ENCODE measurements at places on chromosomes 3 and 15.
A peak's percentile ranks its signal among the peaks of the same experiment; 100 is the strongest.

GRCh38 chr3:43869491-43869890, 178.8 kb downstream of the ABHD5 start:
- DNase-seq: no peak

DNA sequence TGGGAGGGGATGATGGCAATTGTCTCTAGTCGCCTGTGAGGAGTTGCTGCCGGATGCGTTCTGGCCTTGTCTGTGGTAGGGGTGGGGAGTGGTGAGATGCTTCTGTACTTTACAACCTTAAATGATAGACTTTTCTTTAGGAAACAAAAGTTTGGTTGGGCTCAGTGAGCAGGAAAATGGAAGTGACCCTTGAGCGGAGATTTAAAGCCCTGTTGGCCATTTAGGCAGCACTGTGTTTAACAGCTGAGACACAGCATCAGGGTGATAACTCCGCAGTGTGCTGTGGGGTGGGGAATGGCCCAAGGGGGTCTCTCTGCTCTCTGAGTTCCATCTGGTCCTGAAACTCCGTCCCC, 36.6 kb downstream of the SPSB4 start:
- DNase-seq: no peak

- DNase-seq: no peak
Measured at GRCh38 chr15:83565553-83566159, 88.3 kb upstream of the ADAMTSL3 start.

DNA sequence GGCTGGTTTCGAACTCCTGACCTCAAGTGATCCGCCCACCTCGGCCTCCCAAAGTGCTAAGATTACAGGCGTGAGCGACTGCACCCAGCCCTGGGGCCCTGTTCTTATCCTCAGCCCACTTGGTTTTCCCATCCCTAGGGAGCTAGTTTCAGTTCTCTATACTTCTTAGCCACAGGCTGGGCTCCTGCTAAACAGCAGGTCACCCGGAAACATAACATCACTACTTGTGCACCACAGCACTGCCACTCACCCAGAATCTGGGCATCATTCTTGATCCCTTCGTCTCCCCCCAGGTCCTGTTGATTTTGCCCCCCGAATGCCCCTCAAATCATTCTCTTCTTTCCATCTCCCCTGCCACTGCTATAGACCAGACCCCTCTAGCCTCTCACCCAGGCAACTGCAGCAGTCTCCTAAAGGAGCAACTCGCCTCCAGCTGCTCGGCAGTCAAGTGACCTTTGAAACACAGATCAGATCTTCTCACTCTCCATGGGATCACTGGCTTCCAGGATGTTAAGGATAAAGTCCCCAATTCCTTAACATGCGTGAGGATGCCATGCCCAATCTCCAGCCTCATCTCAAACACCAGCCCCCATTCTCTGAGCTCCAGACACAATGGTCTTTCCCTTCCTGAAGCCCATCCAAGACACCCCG, 5.6 kb upstream of the AP3S2 start:
- DNase-seq: no peak

DNA sequence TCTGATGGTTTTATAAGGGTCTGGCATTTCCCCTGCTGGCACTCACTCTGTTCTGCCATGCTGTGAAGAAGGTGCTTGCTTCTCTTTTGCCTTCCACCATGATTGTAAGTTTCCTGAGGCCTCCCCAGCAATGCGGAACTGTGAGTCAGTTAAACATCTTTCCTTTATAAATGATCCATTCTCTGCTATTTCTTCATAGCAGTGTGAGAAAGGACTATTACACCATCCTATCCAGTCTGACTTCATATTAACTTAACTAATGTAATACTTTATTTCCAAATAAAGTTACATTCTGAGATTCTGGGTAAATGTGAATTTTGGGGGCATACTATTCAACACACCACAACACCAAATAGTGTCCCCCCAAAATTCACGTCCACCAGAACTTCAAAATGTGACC, 22.2 kb upstream of the MAP3K13 start:
- DNase-seq: no peak

GRCh38 chr15:92069308-92070250, 216.1 kb downstream of the SLCO3A1 start:
- peak; percentile 53 for DNase-seq

- no peak for DNase-seq
Measured at GRCh38 chr3:53842436-53843194, 3.6 kb downstream of the CHDH start.

DNA sequence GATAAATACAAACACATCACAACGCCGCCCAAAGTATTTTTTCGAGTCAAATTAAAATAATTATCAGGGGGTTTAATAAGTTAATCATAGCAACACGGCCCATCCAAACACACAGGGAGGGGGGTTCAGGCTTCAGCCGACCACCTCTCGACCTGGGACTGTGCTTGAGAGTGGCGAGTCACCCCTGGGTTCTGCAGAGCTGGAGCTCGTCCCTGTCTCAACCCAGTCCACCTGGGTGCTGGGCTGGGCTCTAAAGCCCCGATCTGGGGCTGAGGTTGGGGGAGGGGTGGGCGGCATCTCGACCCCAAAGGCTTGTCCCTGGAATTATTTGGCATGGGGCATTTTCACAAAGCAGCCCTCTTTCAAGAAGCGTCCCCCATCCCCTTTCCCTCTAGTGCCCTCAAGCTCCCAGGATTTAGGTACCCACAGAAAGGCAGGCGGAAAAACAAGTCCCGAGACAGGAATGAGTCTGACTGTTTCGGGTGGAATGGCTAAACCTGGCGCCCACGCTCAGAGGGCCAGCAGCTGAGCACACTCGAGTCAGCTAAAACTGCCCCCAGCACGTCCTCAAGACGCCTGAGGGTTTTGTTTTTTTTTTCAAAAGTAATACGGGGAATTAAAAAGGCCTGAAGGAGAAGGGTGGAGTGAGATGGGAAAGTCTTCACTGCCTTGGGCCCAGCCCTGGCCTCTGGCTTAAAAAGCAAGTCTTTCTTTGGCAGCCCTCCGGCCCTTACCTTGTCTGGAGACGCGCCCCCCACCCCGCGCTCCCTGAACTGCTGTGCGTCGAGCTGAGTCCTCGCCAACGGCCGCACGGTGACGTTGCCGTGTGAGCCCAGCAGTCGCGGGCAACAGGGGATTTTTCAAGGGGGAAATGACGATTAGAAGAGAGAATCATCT, 32.5 kb downstream of the NR2F2 start:
- no peak for DNase-seq

DNA sequence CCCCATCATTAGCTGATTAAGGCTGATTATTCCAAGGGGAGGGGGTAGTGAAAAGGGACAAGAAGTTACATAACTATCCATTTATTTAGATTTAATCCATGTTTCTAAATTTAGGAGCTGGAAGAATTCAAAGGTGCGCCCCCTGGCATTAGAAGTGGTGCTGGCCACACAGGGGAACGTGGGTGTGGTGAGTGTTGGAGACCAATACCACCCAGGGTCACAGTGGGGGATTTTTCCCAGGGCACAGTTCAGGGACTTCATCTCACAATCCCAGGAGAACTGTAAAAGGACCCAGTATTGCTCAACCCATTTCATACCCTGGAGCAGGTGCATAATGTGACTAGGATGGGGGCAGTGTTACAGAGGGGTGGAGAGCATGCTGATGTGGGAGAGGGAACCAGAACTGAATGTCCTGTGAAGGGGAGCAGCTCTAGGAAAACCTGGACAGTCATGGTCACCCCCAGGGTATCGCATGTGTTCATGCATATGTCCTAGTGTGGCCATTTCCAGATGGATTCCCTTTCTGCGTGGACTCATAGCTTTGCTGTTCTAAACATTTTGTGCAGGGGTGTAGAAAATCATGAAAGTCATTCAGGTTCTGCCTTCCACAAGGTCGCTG, 110.3 kb downstream of the LSM3 start:
- DNase-seq: no peak

DNA sequence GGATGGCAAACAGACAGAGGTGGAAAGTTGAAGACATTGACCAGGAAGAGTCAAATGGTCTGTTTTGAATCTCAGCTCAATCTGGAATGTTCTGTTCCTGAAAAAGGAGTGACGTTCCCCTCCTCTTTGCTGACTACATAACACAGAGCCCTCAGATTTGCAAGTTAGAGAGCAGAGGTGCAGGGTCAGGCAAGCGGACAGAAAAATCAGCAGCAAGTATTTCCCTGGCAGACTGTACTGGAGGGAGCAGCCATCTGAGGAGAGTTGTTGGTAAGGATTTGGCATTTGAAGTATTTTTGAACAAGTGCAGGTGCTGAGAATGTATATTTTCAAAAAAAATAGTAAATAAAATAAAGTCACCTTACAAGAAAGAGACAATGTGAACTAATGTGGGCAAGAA, 17.6 kb downstream of the ZNF80 start:
- DNase-seq: no peak

- no peak for DNase-seq
Measured at GRCh38 chr15:70054366-70054765, 43.4 kb downstream of the TLE3 start.

GRCh38 chr3:129433565-129433964, 5.1 kb upstream of the EFCAB12 start:
- no peak for DNase-seq
